ENCODE measurements at places on chromosomes 7 and 10.

DNA sequence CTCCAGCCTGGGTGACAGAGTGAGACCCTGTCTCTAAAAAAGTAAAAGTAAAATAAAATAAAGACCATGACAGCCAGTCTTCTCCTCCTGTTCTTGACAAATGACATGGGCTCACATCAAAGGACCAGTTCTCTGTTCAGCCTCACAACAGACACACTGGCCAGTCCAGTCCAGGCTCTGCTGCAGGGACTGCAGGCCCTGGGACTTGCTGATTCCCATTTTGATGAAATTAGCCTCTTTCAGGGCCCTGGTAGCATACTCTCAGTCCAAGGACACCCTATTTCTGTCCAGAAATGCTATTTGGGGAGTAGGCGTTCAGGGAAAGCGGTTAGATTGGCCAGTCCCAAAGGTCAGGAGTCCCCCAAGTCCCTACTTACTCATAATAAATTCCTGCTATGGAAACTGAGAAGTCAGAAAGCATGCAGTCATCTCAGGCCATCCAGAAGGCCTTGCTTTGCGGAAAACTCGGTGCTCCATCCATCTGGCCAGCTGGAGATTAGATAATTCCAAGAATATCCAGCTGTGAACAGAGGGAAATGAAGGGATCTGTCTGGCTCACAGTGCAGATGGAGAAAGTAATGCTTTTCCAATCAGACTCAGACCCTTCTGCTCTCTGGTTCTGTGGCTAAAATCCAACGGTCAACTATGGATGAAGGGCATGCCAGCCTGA is 74.4 kb downstream of the RAB11FIP2 start:
- DNase-seq: no peak

GRCh38 chr7:158864507-158864820 is 8.1 kb downstream of the DYNC2I1 start:
- DNase-seq: no peak

GRCh38 chr10:98086837-98087708 is 47.4 kb upstream of the R3HCC1L start:
- no peak for DNase-seq

DNA sequence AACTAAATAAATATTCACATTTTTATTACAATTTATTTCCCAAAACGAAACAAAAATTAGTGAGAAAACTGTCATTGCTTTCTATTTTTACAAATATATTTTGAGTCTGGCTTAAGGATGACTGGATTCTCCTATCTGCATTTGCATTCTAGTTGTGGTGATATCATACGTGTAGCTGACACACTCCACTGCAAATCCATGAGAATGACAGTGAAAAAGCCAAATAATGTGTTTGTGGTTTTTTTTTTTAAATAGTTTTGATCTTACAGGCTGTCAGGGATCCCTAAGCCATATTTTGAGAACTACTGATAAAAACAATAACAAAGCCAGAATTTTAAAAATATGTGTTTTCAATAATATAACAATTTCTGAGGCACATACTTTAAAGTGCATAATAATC is 5.8 kb upstream of the STAMBPL1 start:
- DNase-seq: no peak

- DNase-seq: no peak
Measured at GRCh38 chr10:131446171-131446570, 134.7 kb upstream of the TCERG1L start.

- DNase-seq: no peak
Measured at GRCh38 chr10:997266-998022, 9.2 kb downstream of the GTPBP4 start.

DNA sequence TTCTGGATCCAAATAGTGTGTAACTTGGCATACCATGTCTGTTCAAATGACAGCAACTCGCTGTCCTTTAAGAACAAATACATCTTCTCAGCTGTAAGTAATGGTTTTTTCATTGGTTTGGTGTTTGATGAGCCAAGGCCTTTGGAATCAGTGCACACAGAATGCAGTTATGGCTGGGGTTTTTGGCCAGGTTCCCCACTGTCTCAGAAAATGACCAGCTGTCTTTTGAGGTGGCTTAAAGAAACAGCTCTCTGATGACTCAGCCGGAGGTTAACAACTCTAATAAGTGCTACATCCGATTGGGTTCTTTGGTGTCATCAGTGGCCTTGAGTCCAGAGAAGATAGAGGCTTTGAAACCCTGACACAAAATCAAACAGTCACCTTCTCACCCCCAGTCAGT is 688.4 kb downstream of the REEP3 start:
- no peak for DNase-seq

GRCh38 chr7:31775556-31775955 is 88.5 kb downstream of the PPP1R17 start:
- DNase-seq: no peak

- DNase-seq: no peak
Measured at GRCh38 chr7:104137971-104138370, 69.8 kb downstream of the ORC5 start.

DNA sequence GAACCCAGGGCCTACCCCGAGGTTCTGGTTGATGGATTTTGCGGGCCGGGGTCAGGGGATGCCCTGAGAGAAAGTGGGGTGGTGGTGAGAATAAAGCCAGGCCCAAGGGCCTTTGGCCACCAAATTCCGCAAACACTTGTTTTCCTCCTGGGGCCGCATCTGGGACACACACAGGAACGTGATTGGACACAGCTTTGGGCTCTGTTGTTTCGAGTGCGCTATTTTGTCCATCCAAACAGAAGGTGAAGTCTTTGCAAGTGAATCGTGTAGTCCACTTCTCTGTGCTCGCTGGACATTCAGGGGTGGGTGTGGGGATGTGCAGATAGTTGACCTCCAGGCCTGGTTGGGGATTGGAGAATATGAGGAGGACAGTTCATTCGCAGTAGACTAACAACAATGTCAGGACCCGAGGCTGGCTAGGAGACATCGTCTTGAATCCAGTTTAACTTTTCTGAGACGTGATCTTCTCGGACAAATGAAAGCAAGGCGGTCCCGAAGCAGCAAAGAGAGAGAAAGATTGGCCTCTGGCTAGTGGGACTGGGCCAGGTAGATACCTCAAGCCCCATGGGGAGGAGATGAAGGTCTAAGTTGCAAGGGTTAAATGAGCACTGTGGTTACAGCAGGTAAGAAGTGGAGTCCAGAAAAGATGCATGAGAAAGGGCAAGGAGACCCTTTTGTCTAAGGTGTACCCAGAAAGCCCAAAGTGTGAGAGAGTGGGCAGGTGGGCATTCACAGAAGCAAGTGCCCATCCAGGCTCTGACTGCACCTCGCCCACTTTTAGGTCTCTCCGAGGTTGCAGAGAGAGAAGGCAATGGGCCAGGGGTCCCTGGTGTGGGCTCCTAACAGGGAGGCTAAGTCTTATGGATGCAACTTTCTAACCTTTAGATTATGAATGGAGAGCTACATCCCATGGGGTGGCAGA is 764 bp upstream of the FAM131B start:
- DNase-seq: no peak

- no peak for DNase-seq
Measured at GRCh38 chr10:121541450-121542120, 56.7 kb downstream of the FGFR2 start.

- no peak for DNase-seq
Measured at GRCh38 chr10:16712883-16713282, 104.3 kb downstream of the RSU1 start.

DNA sequence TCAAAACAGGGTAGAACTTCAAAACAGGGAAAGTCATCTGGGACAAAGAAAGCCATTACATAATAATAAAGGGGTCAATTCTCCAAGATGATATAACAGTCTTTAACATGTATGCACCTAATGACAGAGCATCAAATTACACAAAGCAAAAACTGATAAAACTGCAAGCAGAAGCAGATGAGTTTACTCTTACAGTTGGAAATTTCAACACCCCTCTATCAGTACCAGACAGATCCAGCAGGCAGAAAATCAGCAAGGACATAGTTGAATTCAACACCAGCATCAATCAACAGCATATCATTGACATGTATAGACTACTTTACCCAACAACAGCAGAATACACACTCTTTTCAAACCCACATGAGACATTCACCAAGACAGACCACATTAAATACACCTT is 233.0 kb upstream of the NEBL start:
- no peak for DNase-seq

DNA sequence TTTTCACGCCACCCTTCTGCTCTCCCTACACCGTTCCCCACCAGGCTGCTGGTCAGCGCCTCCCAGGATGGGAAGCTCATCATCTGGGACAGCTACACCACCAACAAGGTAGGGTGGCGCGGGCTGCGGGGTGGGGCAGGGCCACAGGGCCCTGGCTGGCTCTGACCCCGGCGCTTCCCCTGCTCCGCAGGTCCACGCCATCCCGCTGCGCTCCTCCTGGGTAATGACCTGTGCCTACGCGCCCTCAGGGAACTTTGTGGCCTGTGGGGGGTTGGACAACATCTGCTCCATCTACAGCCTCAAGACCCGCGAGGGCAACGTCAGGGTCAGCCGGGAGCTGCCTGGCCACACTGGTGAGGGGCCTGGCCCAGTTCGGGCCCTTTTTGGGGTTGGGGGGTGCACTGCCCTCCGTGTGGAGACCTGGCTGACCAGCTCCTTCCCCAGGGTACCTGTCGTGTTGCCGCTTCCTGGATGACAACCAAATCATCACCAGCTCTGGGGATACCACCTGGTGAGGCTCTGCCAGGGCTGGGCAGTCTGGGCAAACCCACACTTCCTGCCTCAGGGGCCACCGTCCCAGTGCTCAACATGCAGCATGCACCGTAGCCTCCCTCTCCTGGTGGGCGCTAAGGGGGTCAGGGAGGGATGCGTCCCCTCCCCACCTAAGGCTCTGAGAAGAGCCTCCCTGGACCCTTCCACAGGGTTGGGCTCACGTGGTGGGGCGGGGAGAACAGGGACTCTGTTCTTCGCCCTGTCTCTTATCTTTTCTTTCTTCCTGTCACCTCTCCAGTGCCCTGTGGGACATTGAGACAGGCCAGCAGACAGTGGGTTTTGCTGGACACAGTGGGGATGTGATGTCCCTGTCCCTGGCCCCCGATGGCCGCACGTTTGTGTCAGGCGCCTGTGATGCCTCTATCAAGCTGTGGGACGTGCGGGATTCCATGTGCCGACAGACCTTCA is 4.0 kb downstream of the GNB2 start:
- no peak for DNase-seq

- DNase-seq: peak; percentile 75
Measured at GRCh38 chr10:124153023-124153826, 59.8 kb upstream of the CHST15 start.

- DNase-seq: no peak
Measured at GRCh38 chr10:126210051-126210651, 178.1 kb downstream of the ADAM12 start.

DNA sequence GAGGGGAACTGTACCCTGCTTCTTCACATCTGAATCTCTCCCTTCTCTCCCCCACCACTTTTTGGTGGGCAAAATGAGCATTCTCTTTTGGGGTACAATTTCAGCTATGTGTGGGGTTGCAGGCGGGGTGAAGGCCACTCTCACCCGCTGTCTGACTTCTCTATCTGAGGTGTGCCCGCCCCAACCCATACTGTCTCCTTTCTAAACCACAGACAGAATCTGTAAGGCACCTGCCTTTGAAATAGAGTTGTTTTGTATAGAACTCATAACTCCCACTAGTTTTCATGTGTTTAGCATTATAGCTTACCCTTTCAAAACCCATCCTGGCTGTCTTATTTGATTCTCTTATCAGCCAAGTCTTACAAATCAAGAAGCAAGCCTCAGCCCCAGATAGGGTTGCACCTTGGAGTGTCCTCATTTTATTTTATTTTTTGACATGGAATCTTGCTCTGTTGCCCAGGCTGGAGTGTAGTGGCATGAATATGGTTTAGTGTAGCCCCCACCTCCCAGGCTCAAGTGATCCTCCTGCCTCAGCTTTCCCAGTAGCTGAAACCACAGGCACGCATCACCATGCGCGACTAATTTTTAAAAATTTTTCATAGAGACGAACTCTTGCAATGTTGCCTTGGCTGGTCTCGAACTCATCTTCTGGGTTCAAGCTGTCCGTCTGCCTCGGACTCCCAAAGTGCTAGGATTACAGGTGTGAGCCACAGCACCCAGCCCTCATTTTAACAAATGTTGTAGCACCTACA is 11.9 kb downstream of the TSPAN14 start:
- DNase-seq: peak; percentile 53

DNA sequence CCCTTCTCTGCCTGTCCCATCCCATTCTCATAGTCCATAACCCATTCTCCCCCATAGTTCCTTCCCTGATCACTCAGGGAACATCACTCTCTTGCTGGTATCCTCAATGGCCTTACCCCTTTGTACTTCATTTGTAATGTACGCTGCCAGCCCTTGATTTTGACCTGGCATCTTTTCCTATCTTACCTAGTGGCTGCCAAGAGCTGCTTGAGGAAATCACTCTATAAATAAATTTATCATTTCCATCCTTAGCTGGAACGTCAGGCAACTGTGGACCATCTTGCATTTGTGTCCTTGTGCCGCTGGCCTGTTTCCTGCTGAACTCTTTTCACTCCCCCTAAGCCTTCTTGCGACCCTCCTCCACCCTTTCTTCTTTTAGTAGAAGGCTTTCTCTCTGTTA is 14.0 kb downstream of the CDK14 start:
- DNase-seq: no peak

DNA sequence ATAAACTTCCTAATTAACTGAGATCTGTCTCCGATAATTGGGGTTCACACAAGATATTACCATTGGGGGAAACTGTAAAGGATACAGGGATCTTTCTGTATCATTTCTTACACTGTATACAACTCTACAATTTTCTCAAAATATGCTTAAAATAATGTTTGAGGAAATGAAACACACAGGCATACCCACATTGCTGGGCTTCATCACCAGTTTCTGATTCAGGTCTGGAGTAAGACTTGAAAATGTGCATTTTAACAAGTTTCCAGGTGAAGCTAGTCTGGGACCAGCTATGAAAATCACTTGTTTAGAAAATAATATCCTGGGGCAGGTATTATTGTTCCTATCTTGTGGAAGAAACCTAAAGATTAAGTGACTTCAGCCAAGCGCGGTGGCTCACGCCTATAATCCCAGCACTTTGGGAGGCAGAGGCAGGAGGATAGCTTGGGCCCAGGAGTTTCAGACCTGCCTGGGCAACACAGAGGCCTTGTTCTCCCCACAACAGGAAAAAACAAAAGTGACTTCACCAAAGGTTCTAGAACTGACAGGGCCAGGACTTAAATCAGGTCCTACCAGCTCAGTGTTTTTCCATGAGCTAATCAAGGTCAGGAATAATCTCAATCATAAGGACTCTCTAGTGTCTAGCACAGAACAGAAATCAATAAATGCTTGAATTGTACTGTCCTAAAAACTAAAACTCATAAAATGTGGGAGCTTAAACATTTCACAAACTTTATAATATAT is 12.6 kb downstream of the TOMM7 start:
- no peak for DNase-seq

DNA sequence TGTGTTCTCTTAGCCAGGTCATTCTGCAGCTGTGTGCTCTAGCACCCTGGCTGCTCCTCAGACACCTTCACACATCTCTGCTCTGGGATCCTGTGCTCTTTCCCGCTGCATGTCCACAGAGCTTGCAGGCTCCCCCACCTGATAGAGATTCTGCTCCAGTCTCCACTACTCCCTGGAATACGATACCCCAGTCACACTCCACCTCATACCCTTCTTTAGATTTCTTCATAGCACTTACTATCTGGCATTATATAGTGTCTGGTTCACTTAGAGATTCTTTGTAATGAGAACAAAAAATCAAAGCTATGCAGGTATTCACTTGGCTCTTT is 88.0 kb downstream of the CELF2 start:
- no peak for DNase-seq

Data from activated CD4-positive, alpha-beta T cell treated with anti-CD3 and anti-CD28 coated beads, Interleukin-10, Interleukin-2, amounts not matched to agents 100 ng/mL and 50 ng/mL, durations not matched to agents 16 hours and 8 hours (primary cell).